ENCODE measurements at places on chromosomes 4 and X.

- H3K27ac ChIP-seq: peak overlapping the region; percentile 8
- no peak overlapping the region for H3K4me3 ChIP-seq
- DNase-seq: peak; percentile 87
- H3K36me3 ChIP-seq: no peaks in the 10 kb centered on the region
- no peaks in the 10 kb centered on the region for H3K27me3 ChIP-seq
These were observed 56.0 kb downstream of the SPRY1 start for GRCh38 chr4:123452616-123453015.

DNA sequence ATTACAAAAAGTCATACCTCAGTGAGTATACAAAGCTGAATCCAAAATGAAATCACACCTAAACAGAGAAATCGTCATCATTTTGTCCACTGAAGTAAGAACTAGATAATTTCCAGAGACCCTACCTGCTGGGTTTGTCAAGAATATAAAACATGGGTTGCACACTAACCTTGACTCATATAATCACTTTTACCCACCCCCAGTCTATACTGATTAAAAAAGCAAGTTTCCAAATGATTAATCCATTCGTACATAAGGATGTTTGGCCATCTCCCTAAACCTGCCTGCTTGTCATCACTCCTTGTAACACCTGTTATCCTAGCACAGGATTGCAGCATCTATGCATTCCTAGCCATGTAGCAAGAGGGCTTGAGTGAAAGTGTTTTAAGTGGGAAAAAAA, 4.7 kb downstream of the RAP2C start:
- H3K36me3 ChIP-seq: peaks cover 14% of the 10 kb centered on the region
- no peak overlapping the region for H3K4me3 ChIP-seq
- H3K27me3 ChIP-seq: no peaks in the 10 kb centered on the region
- H3K27ac ChIP-seq: no peak overlapping the region

DNA sequence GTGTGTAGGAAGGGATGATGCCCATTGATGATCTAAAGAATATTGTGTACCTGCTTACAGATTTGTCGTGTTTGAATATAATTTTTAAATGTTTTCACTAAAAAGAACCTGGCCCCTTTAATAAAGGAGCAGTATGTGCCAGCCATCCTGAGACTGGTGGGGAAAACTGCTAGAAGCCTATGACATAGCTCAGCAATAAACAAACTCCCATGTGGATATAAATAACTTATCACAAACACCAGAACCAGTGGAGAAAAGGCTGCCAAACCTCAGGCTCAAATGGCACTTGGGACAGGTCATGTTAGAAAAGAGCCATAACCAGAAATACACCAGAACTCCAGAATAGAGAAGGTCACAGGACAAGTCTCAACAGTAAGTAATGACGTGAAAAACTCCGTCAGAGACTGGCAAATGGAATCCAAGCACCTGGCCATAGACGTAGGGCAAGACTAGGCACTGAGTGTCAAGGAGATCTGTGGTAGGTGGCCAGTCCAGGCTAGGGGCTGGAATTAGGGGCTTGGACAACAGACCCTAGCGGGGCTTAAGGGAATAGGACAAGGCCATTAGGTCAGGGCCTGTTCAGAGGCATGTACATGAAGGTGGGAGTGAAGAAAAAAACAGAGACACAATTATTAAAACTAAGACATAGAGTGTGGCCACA, 11.7 kb upstream of the QRFPR start:
- peaks cover 2% of the 10 kb centered on the region for H3K27me3 ChIP-seq
- no peaks in the 10 kb centered on the region for H3K4me1 ChIP-seq
- H3K4me3 ChIP-seq: no peak overlapping the region
- H3K36me3 ChIP-seq: no peaks in the 10 kb centered on the region

DNA sequence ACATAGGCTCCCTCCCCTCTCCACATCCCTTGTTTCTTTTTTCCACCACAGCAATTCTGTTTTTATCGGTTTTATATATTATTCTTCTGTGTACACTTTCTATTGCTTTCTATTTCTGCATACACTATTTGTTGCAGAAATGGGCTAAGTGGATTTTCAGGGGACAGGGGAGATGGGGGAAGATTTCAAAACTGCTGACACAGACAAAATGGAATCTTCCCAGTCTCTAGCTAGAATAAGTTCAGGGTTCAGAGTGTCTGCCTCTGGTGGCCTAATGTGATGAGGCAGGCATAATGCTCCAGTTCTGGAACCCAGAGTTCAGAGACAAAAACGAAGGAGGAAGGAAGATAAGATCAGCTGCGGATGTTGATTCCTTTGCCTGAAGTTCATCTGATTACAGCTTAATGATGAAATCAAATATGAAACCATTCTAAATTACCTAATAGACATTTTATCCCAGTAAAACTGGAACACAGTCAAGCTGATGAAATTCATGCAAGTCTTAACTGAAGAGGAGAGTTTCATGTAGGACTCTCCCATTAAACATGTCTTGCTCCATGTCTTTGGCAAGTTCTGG, 447.1 kb downstream of the AFF2 start:
- no peaks in the 10 kb centered on the region for H3K4me1 ChIP-seq
- H3K27me3 ChIP-seq: no peaks in the 10 kb centered on the region
- no peaks in the 10 kb centered on the region for H3K36me3 ChIP-seq
- DNase-seq: no peak

GRCh38 chrX:3345281-3346191, 916 bp downstream of the MXRA5 start:
- no peaks in the 10 kb centered on the region for H3K4me1 ChIP-seq
- peak overlapping the region; percentile 75 for H3K4me3 ChIP-seq
- peak overlapping the region; percentile 64 for H3K27ac ChIP-seq
